Left lung (tissue), 14 donors: ENCODE measurements at places on chromosomes 6 and 20. TPM values are rescaled to one million over a fixed set of nuclear protein-coding genes. Genes with fewer than 3 reads are reported as not detected.

- H3K36me3 ChIP-seq, result no peaks in the 10 kb centered on the region
- no peak overlapping the region for H3K4me3 ChIP-seq
- H3K27ac ChIP-seq, result no peak overlapping the region
- no peaks in the 10 kb centered on the region for H3K27me3 ChIP-seq
- H3K4me1 ChIP-seq, result no peaks in the 10 kb centered on the region
Measured at GRCh38 chr6:147170269-147170668, 33.9 kb upstream of the STXBP5 start.

DNA sequence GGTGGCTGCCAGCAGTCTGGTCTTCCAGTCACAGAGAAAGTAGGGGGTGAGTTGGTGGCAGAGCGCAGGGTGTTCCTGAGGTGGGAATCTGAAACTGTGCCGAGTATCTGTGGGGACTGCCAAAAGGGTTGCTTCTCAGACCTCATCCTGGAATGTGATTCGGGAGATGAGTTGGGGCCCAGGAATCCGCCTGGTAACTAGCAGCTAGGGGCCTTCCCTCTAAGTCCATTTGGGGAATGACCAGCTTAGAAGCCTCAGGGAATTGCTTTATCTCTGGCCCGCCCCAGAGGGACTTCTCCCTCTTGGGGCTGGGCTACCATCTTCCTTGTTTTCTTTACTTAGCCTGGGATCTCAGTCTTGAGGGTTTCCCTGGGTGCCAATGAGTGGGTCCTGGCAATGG lies 49.6 kb downstream of the MOCS1 start:
- no peaks in the 10 kb centered on the region for H3K36me3 ChIP-seq
- no peak for DNase-seq
- H3K27me3 ChIP-seq, result no peaks in the 10 kb centered on the region
- H3K4me1 ChIP-seq, result peaks cover 7% of the 10 kb centered on the region
- no peak overlapping the region for H3K27ac ChIP-seq

DNA sequence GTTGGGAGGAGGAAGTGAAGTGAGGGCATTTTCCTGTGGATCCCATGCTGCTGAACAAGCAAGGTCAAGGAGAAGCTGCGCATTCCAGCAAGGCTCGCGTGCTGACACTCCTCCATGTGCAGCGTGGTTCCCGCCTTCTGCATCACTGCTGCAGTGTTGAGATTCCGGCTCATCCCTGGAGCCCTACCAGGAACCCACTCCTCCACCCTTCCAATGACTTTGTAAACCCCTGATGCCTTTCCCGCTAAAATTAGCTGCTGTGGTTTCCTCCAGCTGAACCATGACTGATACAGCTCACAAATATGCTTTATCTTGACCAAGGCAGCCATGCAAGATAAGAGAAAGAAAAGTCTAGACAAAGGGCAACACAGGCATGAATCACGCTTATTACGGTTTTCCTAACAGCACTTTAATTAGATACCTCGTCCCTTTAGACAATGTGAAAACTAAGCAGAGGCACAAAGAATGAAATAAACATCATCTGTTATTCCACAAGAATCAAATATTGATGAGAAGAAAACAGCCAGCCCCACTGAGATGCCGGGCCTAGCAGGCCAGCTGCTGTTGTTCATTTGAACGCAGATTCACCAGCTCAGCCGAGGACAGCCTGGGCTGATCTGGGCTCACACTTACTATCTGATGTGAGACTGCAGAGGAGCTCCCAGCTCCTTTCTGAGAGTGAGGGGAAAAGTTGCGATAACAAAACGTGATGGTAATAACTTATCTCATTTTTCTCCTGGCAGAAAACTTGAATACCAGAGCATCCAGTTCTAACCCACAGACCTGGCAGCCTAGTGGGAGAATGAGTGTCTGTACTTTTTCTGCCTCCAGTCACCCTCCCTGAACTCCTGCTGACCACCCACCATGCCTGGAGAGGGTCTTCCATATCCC lies 14.2 kb upstream of the BNIP5 start:
- H3K27me3 ChIP-seq, result no peaks in the 10 kb centered on the region
- DNase-seq, result no peak
- no peaks in the 10 kb centered on the region for H3K36me3 ChIP-seq
- peak overlapping the region; percentile 39 for H3K27ac ChIP-seq
- no peak overlapping the region for H3K4me3 ChIP-seq
- peaks cover 4% of the 10 kb centered on the region for H3K4me1 ChIP-seq

Gene COL21A1
- total RNA-seq, result 6.6 TPM

DNA sequence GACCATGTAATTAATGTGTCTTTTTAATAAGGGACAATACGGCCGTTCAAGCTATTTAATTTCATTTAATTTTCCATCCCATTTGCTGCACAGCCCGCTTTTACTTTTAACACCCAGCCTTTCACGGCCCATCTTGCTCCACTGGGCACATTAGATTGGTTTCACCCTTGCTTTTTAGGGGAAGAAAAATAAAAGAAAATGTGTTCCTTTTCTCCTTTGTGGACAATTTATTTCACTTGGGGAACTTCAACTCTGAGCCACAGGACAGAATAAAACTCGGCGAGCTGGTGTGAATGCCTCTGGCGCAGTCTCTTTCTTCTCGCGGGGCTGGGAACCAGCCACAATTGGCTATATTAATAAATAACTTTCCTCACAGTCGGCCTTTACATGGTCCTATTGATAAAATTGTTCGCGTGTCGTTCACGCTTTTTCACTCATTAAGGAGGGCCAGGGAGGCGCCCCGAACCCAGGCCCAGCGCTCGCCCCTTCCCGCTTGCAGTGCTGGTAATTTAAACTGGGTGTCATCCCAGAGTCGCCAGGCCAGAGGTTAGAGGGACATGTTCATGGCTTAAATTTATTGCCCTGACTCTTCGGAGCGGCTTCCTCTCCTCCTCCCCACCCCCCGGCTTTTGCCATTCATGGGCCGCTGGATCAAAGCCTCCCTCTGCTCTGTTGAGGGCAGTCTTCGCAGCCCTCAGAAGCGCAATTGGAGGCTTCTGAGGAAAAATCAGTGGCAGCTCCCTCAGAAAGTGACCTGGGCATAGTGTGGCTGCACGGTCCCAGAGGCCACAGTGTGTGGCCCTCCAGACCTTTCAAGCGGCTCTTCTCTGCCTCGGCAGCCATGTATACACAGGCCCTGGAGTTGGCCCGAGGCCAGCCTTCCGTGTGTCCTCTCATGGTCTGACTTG lies 2.2 kb upstream of the PRDM13 start:
- peaks cover 95% of the 10 kb centered on the region for H3K27me3 ChIP-seq
- H3K36me3 ChIP-seq, result no peaks in the 10 kb centered on the region
- peaks cover 17% of the 10 kb centered on the region for H3K4me1 ChIP-seq
- no peak for DNase-seq
- peak overlapping the region; percentile 16 for H3K4me3 ChIP-seq
- H3K27ac ChIP-seq, result no peak overlapping the region

- H3K4me3 ChIP-seq, result no peak overlapping the region
- no peak for DNase-seq
- no peaks in the 10 kb centered on the region for H3K36me3 ChIP-seq
- H3K27me3 ChIP-seq, result no peaks in the 10 kb centered on the region
- no peaks in the 10 kb centered on the region for H3K4me1 ChIP-seq
- no peak overlapping the region for H3K27ac ChIP-seq
Measured at GRCh38 chr6:122369536-122369935, 29.9 kb upstream of the HSF2 start.

Gene C6orf141
- 7.0 TPM for total RNA-seq

Gene C4A
- 95.5 TPM for total RNA-seq

GRCh38 chr20:60206259-60206658 lies 248.0 kb downstream of the CDH26 start:
- H3K36me3 ChIP-seq, result no peaks in the 10 kb centered on the region
- no peak overlapping the region for H3K27ac ChIP-seq
- H3K27me3 ChIP-seq, result no peaks in the 10 kb centered on the region
- no peaks in the 10 kb centered on the region for H3K4me1 ChIP-seq
- no peak for DNase-seq

- H3K27me3 ChIP-seq, result no peaks in the 10 kb centered on the region
- H3K36me3 ChIP-seq, result no peaks in the 10 kb centered on the region
- no peak overlapping the region for H3K4me3 ChIP-seq
- no peak for DNase-seq
- H3K4me1 ChIP-seq, result no peaks in the 10 kb centered on the region
Measured at GRCh38 chr6:80467408-80467807, 360.9 kb downstream of the BCKDHB start.

Gene EBF4
- total RNA-seq, result 11.9 TPM

Gene ETV7
- 5.3 TPM for total RNA-seq

GRCh38 chr20:53083411-53083810 lies 111.3 kb downstream of the TSHZ2 start:
- peaks cover 14% of the 10 kb centered on the region for H3K4me1 ChIP-seq
- H3K27ac ChIP-seq, result no peak overlapping the region
- H3K4me3 ChIP-seq, result no peak overlapping the region

DNA sequence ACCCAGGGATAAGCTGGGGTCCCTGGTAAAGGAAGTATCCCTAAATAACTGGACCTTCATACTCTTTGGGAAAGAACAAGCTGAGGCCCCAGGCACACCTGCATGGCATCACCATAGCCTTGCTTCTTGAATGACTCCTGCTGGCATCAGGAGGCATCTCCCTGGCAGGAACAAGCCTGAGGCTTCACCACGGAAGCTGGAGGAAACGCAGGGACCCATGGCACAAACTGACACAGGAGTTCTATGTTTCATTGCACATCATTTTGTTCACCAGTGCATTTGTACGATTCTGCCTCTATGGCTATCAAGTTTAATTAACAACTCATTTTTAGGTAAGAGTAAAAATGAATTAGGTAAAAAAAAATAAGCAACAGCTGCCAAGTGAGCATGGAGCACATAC lies 619 bp upstream of the PDE7B start:
- H3K4me1 ChIP-seq, result peaks cover 4% of the 10 kb centered on the region
- H3K27me3 ChIP-seq, result no peaks in the 10 kb centered on the region
- no peak overlapping the region for H3K4me3 ChIP-seq
- DNase-seq, result no peak
- H3K27ac ChIP-seq, result no peak overlapping the region
- H3K36me3 ChIP-seq, result no peaks in the 10 kb centered on the region

Gene SNHG17
- 28.1 TPM for total RNA-seq

Gene SLC44A4
- total RNA-seq, result 78.8 TPM

GRCh38 chr20:17042122-17042521 lies 184.7 kb upstream of the PCSK2 start:
- no peak overlapping the region for H3K27ac ChIP-seq
- H3K4me1 ChIP-seq, result peaks cover 4% of the 10 kb centered on the region
- DNase-seq, result no peak
- H3K4me3 ChIP-seq, result no peak overlapping the region

DNA sequence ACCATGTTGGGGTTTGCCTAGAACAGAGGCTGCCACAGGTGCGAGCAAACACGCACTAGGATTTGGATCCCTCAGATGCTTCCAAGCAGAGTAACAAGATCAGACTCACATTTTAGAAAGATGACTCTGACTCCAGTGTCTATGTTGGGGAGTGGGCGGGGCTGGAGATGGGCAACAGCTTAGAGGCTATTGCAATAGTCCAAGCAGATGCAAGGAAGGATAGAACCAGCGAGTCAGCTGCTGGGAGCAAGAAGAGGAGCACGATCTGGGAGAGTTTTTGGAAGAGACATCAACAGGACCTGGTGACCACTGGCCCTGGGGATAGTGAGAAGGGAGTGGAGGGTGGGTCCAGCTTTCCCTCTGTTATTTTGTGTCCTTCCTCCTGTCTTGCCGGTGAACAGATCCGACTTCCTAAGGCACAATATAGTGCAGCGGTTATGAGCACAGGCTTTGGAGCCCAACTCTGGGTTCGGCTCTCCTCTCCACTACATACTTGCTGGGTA lies 52.7 kb downstream of the FGD2 start:
- H3K27ac ChIP-seq, result no peak overlapping the region
- H3K4me3 ChIP-seq, result no peak overlapping the region
- no peaks in the 10 kb centered on the region for H3K36me3 ChIP-seq
- peak; percentile 58 for DNase-seq

DNA sequence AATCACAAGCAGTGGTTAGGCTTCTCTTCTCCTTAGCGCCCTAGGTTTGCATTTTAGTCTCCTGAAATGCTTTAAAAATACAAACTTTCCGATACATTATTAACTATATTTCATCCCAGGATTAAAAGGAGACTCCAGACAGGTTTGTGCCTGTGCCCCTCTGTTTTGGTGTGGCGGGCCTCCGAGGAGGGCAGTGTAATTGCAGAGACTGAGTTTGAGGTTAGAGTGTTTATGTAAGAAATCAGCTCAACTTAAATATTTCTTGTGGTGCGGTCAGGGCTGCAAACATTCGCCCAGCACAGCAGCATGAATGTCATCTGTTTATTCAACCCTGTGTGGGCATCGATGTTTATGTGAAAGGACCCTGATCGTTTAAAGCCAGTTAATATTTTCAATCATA lies 130.4 kb upstream of the AKAP12 start:
- H3K4me1 ChIP-seq, result no peaks in the 10 kb centered on the region
- H3K36me3 ChIP-seq, result no peaks in the 10 kb centered on the region
- DNase-seq, result no peak
- no peak overlapping the region for H3K4me3 ChIP-seq

GRCh38 chr6:122143813-122144601 lies 255.4 kb upstream of the HSF2 start:
- DNase-seq, result no peak
- H3K27ac ChIP-seq, result no peak overlapping the region
- no peaks in the 10 kb centered on the region for H3K27me3 ChIP-seq
- H3K36me3 ChIP-seq, result no peaks in the 10 kb centered on the region
- H3K4me1 ChIP-seq, result no peaks in the 10 kb centered on the region

Gene ESR1
- 2.7 TPM for total RNA-seq

Gene HLA-DOA
- total RNA-seq, result 15.3 TPM

Gene BMP2
- 15.1 TPM for total RNA-seq

- H3K4me1 ChIP-seq, result no peaks in the 10 kb centered on the region
- H3K4me3 ChIP-seq, result no peak overlapping the region
- no peaks in the 10 kb centered on the region for H3K27me3 ChIP-seq
- no peak for DNase-seq
- H3K36me3 ChIP-seq, result no peaks in the 10 kb centered on the region
- H3K27ac ChIP-seq, result no peak overlapping the region
Measured at GRCh38 chr6:116159782-116160524, 34.0 kb upstream of the COL10A1 start.

DNA sequence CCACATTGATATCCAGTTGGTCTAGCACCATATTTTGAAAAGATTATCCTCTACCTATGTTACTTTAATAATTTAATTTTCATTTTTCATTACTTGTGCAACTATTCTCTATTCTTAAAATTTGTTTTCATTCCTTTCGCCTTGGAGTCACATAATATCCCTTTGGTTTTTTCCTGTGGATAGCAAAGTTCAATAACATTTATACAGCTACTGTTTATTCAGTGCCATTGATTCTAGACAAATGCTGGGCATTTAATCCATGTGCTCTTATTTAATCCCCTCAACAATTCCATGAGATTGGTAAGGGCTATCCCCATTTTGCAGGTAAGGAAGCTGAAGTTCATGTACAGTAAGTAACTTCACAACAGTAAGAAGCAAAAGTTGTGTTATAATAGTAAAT lies 32.6 kb downstream of the PSMF1 start:
- no peaks in the 10 kb centered on the region for H3K27me3 ChIP-seq
- peaks cover 60% of the 10 kb centered on the region for H3K36me3 ChIP-seq
- H3K4me1 ChIP-seq, result no peaks in the 10 kb centered on the region
- no peak for DNase-seq
- H3K4me3 ChIP-seq, result no peak overlapping the region
- H3K27ac ChIP-seq, result no peak overlapping the region

GRCh38 chr6:118912646-118913045 lies 18.7 kb downstream of the ASF1A start:
- no peak overlapping the region for H3K4me3 ChIP-seq
- H3K27ac ChIP-seq, result no peak overlapping the region
- no peaks in the 10 kb centered on the region for H3K27me3 ChIP-seq
- no peaks in the 10 kb centered on the region for H3K4me1 ChIP-seq
- H3K36me3 ChIP-seq, result peaks cover 97% of the 10 kb centered on the region
